ENCODE measurements at places on chromosomes 4 and X. TPM values are rescaled to one million over a fixed set of nuclear protein-coding genes. Genes with fewer than 3 reads are reported as not detected.

MND1 gene
- total RNA-seq = 13.1 TPM

DNA sequence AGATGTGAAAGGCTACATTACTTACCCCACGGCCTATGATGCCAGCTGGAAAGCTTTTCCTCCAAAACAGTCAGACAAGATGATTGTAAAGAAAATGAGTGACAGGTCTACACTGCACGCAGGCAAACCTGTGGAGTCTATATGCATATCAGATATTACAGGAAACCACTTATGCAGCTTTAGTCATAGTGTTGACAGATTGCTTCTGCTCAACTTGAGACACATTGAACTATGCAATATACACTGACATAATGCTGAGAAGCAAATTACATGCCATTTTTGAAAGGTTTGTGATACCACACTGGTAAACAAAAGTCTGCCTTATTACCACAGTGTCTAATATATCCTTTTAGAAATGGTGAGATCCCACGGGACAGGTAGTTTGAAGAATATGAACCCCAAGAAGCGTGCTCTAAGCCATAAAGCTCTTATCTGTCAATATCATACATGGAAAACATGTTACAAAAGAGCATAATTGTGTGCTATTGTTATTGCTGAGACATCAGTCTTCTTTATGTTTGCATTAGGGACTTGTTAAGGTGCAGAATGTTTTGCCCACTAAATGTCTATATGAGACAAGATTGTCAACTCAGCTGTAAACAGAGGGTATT is 1835.8 kb upstream of the TENM3 start:
- no peak overlapping the region for H3K27ac ChIP-seq
- H3K4me1 ChIP-seq = no peaks in the 10 kb centered on the region
- no peaks in the 10 kb centered on the region for H3K27me3 ChIP-seq

PLAC8 gene
- total RNA-seq = 6.3 TPM

FAM184B gene
- total RNA-seq = 0.09 TPM

FAM53A gene
- total RNA-seq = 5.3 TPM

MAGEB18 gene
- total RNA-seq = not detected

DNA sequence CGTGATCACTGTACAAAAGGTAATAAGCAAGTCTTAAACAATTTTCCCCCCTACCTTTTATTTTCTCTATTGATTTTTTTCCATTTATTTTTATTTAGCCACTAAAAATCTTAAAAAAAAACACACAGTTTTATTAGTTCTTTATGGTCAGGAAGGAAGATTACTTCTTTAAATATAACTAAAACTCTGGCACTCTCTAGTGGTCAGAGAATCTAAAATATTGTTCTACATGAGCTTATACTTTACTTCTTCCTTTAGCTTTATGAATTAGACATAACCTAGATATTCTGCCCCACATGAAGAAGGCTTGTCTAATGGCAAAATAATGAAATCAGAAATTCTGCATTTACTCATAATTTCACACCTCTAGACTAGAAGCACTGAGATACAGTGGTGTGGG is 135.2 kb downstream of the PDE5A start:
- H3K27me3 ChIP-seq = no peaks in the 10 kb centered on the region
- H3K4me3 ChIP-seq = no peak overlapping the region
- no peak overlapping the region for H3K27ac ChIP-seq
- H3K4me1 ChIP-seq = no peaks in the 10 kb centered on the region
- peaks cover 7% of the 10 kb centered on the region for H3K36me3 ChIP-seq

DNA sequence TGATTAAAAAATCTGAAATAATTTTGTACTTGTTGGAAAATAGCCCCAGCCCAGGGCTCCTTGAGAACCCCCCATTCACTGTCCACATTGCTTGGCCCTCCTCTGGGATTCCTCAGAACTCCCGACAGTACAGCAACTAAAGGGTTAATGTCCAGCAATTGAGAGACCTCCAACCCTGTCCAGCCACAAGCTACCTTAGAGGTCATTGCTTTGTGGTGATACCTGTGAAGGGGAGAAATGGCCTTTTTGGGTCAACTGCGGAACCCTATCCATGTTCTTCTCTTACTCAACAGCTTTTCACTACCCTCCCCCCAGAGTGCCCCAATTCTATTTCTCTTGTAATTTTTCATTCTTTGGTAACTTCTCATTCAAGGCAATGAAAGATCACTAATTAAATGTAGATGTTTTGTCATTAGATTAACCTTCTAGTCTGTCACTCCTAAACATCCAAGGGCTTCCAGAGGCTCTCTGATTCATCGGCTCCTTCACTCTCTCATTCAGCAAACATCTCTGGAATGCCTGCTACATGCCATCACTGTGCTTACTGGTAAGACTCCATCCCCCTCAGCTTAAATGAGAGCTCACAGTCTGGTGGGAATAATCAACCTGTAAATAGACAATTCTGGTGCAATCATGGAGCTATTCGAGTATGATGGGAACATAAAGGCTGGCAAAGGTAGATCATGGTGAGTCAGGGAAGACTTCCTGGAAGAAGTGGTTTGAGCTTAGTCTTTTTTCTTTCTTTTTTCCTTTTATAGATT is 241.4 kb upstream of the PGRMC2 start:
- peak overlapping the region; percentile 38 for H3K4me3 ChIP-seq
- peaks cover 25% of the 10 kb centered on the region for H3K4me1 ChIP-seq
- H3K27me3 ChIP-seq = no peaks in the 10 kb centered on the region
- H3K27ac ChIP-seq = peak overlapping the region; percentile 71
- peak; percentile 55 for DNase-seq
- peaks cover 8% of the 10 kb centered on the region for H3K36me3 ChIP-seq

GRCh38 chrX:17038681-17039161 is 92.3 kb downstream of the REPS2 start:
- no peak overlapping the region for H3K4me3 ChIP-seq
- no peaks in the 10 kb centered on the region for H3K27me3 ChIP-seq
- no peak for DNase-seq
- no peak overlapping the region for H3K27ac ChIP-seq
- H3K4me1 ChIP-seq = peaks cover 43% of the 10 kb centered on the region
- H3K36me3 ChIP-seq = no peaks in the 10 kb centered on the region

OPN1MW3 gene
- total RNA-seq = not detected

DNA sequence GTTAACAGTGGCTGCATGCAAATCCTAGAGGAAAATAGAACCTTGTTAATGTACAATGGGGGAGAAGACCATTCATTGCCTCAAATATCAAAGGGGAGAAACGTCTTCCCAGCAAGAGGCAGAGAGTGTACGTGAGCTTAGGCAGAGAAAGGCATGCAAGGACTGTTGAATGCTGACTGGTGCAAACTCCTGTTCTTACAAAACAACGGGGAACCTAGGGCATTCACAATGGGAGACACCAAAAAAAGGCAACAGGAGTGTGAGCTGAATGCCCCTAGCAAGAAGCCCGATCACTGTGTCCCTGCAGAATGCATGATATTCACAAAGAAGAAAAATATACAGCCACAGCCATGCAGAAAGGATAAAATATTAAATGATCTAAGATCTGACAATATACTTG is 184.9 kb downstream of the NSUN7 start:
- H3K27ac ChIP-seq = no peak overlapping the region
- H3K27me3 ChIP-seq = no peaks in the 10 kb centered on the region
- H3K4me3 ChIP-seq = no peak overlapping the region
- H3K36me3 ChIP-seq = no peaks in the 10 kb centered on the region
- DNase-seq = no peak

DNA sequence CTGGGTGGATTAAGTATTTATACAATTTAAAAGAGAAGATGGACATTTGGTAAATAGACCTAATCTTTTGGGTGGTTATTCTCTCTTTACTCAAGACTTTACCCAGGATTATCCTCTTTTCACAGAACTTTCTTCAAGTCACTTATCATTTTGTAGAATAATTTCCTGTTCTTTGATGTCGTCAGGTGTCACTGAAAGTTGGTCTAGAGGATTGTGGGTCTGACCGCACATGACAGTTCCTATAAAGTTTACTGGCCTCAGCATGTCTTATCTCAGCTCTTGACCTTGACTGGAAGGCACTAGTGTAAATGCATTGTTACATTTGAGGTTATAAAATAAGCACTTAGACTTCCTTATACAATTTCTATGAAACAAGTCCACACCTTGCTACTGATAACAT is 139.9 kb upstream of the SLC4A4 start:
- H3K4me3 ChIP-seq = no peak overlapping the region
- peaks cover 9% of the 10 kb centered on the region for H3K4me1 ChIP-seq
- H3K27me3 ChIP-seq = no peaks in the 10 kb centered on the region
- no peak overlapping the region for H3K27ac ChIP-seq
- no peaks in the 10 kb centered on the region for H3K36me3 ChIP-seq
- DNase-seq = no peak

- H3K4me1 ChIP-seq = peaks cover 17% of the 10 kb centered on the region
- no peaks in the 10 kb centered on the region for H3K27me3 ChIP-seq
- DNase-seq = no peak
Observed at GRCh38 chrX:133323431-133323830, 91.9 kb downstream of the GPC4 start.

DNA sequence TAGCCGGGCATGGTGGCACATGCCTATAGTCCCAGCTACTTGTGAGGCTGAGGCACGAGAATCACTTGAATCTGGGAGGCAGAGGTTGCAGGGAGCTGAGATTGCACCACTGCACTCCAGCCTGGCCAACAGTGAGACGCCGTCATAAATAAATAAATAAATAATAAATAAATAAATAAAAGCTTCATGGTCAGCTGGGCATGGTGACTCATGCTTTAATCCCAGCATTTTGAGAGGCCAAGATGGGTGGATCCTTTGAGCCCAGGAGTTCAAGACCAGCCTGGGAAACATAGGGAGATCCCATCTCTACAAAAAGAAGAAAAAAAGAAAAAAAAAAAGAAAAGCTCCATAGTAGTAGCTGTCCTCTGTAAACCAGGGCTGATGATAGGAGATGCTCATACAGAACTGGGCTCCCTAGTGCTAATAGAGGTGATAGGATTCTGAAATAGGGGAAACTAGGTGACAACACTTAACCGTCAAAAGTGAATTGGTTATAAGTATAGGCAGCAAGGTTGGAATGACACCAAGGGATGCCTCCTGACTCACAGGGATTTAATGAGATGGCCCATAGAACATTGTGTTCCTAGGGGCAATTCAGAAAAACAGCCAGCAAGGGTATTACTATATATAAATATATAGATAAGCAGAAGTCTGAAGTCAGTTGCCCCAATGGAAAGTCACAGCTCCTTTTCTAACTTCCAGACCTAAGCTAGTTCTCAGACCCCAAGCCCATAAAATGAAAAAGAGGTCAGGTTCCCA is 41.8 kb upstream of the ARHGEF6 start:
- H3K36me3 ChIP-seq = no peaks in the 10 kb centered on the region
- H3K27ac ChIP-seq = no peak overlapping the region
- no peaks in the 10 kb centered on the region for H3K4me1 ChIP-seq
- no peak overlapping the region for H3K4me3 ChIP-seq

DNA sequence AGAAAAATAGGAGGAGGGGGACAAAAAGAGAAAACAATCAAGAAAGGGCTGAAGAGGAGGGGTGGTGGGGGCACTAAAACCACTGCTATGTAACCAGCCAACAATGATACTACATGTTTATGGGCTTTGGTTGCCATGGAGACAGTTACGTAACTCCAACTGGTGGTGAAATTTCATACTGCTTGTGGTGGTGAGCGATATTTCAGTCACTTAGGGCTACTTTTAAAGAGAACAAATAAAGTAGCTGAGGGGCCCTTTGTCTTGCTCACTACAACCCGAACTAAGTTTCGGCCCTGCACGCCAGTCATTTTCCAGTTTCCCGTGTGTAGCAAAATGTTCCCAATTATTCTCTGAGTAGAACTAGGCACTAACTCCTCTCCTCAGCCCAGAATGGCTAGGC is 275.2 kb upstream of the EDA2R start:
- no peak for DNase-seq
- no peaks in the 10 kb centered on the region for H3K4me1 ChIP-seq
- H3K4me3 ChIP-seq = no peak overlapping the region
- no peaks in the 10 kb centered on the region for H3K36me3 ChIP-seq
- no peaks in the 10 kb centered on the region for H3K27me3 ChIP-seq
- H3K27ac ChIP-seq = no peak overlapping the region

- peaks cover 9% of the 10 kb centered on the region for H3K4me1 ChIP-seq
- no peak overlapping the region for H3K27ac ChIP-seq
- no peaks in the 10 kb centered on the region for H3K36me3 ChIP-seq
- no peak overlapping the region for H3K4me3 ChIP-seq
Observed at GRCh38 chr4:72077346-72077745, 45.5 kb downstream of the NPFFR2 start.

MAGEA10 gene
- not detected for total RNA-seq

GRCh38 chr4:101791182-101791558 is 640 bp downstream of the BANK1 start:
- peak overlapping the region; percentile 96 for H3K27ac ChIP-seq
- no peaks in the 10 kb centered on the region for H3K27me3 ChIP-seq
- peak overlapping the region; percentile 82 for H3K4me3 ChIP-seq
- peak; percentile 35 for DNase-seq

- no peak for DNase-seq
- no peak overlapping the region for H3K4me3 ChIP-seq
Observed at GRCh38 chr4:185502386-185502785, 30.9 kb upstream of the CCDC110 start.

DNA sequence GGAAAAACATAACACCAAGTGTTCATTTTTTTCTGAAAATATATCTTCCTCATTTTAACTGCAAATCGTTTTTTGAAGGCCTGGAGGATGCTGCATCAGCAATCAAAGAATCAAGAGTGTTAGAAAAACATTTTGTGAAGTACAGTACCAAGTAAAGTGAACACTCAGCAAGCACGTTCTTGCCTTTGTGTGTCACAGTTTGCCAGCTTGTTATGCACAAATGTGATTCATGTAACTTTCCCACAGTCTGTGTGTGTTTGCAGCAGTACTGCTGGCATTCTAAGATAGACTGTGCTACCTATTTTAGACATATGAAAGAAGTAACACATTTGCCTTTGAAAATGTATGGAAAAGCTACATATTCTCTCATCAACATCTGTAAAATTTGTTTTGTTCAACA is 1617.7 kb downstream of the RPA4 start:
- H3K36me3 ChIP-seq = no peaks in the 10 kb centered on the region
- no peak overlapping the region for H3K27ac ChIP-seq
- no peaks in the 10 kb centered on the region for H3K27me3 ChIP-seq
- DNase-seq = no peak

DNA sequence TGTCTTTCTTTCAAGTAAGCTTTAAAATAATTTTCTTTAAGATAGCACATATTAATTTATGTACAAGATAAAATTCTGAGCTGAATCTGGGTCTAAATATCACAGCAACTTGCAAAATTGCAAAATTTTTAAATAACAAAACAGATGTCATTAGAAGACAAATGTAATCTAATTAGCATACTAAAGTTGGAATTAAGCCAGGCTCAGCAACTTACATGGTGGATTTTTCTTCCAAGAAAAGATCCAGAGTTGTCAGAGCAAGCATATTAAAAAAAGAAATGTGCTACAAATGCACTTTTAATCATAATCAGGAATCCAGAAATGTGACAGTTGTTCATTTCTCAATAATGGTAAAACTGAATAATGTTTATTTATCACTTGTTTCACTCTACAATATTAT is 906.9 kb upstream of the INTU start:
- H3K36me3 ChIP-seq = no peaks in the 10 kb centered on the region
- H3K27ac ChIP-seq = no peak overlapping the region
- H3K4me1 ChIP-seq = no peaks in the 10 kb centered on the region

- H3K36me3 ChIP-seq = no peaks in the 10 kb centered on the region
- H3K27ac ChIP-seq = no peak overlapping the region
- no peak for DNase-seq
- no peak overlapping the region for H3K4me3 ChIP-seq
- H3K27me3 ChIP-seq = no peaks in the 10 kb centered on the region
- H3K4me1 ChIP-seq = no peaks in the 10 kb centered on the region
Observed at GRCh38 chr4:42806303-42806835, 86.1 kb upstream of the GRXCR1 start.
